ENCODE measurements at places on chromosomes 5 and 9.

GRCh38 chr5:145944328-145944727 lies 8.0 kb downstream of the SH3RF2 start:
- no peak for DNase-seq

GRCh38 chr5:39459071-39459470 lies 34.3 kb upstream of the DAB2 start:
- DNase-seq = no peak

- DNase-seq = peak; percentile 92
Observed at GRCh38 chr5:177403792-177404640, 3.6 kb upstream of the PFN3 start.

DNA sequence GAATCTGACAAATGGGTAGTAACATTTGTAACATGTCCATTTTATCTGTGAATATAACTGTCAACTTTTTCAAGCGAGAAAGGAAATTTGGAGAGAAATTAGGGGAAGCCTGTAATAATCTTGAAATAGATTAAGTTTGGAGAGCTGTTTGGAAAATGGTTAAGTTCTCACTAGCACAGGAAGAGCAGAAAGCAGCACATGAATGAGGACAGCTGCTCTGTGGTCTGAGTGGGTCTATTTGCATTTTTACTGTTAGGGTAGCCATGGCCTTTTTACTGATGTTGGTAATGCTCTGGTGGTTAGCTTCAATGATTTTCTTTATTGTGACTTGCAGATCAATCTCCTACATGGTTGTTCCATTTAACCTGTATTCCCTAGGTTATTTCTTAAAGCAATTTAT lies 144.5 kb upstream of the GDNF start:
- no peak for DNase-seq

DNA sequence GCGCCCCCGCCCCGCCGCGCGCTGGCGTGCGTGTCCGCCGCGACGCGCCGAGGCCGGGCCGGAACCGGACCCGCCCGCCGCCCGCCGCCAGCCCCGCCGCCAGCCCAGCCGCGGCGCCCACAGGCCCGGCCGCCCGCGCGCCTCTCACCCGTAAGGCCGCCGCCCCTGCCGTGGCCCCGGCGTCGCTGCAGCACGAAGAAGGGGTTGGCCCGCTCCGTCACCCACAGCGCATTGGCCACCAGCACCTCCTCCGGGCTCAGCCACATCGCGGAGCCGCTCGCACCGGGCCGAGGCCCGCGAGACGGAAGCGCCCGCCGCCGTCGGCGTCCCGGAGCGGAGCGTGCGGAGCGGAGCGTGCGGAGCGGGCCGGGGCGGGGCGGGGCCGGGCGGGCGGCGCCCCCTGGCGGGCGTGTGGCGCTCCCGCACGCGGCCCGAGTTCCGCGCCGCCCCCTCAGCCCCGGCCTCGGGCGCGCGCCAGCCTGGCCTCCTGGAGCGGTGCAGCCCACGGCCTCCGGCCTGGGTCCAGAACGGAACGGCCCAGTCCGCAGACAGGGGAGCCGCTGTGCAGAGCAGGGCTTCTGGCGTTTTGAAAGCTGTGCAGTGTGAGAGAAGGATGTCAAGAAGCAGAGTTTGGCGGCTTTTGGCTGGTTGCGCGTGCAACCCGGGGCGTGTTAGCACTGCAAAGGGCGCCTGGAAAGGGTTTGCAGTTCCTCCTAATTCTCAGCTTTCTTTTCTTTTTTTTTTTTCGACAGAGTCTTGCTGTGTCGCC lies at the start of gene TBC1D9B:
TSS of gene TBC1D9B (minus strand) at position 342 of the 769 bp plus-strand sequence. CDS start at position 266, 76 bp downstream.
- peak; percentile 82 for DNase-seq

DNA sequence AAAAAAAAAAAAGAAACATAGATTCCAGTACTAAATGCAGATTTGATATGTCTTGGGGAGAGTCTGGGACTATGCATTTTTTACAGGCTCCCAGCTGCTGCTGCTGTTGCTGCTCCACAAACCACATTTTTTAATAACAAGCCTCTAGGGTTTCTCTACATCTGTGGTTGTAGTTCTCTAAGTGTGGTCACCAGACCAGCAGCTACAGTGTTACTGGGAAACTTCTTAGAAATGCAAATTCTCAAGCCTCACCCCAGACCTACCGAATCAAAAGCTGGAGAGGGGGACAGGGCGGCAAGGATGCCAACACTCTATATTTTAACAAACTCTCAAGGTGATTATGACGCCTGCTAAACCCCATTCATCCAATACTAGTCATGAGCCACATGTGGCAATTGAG lies 293.4 kb upstream of the PTGER4 start:
- DNase-seq = no peak

DNA sequence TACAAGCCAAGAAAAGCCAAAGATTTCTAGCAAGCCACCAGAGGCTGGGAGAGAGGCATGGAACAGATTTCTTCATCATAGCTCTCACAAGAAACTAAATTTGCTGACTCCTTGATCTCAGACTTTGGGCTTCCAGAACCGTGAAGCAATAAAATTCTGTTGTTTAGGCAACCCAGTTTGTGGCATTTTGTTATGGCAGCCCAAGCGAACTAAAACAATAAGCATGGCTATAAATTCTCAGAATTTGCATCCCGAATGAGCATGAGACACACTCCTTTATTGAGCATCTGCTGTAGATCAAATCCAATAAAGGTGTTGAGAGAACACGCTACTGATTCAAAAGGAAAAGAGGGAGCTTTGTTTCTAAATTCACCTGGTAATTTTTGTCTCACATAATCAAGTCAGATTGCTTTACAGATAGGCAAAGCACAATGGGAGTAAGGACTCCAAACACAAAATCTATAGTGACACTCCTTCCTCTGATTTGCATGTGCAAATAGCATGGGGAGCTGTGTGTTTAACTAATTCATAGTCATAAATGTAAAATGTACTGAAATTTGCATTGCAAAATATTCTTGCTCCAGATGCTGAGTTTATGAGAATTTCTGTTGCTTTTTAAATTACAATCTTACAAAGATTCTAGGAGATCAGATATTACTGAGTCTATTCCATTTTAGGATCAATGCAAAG lies 308.7 kb downstream of the MED10 start:
- no peak for DNase-seq

GRCh38 chr5:135266303-135266635 lies 132.8 kb downstream of the MACROH2A1 start:
- DNase-seq = no peak

DNA sequence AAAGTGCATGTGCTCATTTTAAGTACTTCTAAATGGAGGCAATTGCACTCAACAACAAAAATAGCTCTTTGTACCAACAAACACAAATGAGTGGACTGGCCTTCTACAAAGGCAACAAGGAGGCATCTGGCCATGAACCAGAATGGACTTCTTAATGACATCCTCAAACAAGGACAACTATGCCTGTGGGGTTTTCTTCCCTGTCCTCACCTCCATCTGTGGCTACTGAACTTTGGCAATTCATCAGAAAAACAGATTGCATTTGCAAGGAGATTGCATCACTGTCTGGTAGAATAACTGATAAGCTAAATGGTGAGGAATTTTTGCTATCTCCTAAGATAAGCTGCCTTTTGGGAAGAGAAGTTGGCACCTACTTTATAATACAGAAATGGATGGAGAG lies 447.3 kb upstream of the CCNG1 start:
- no peak for DNase-seq

GRCh38 chr9:22022396-22022795 lies 13.3 kb upstream of the CDKN2B start:
- no peak for DNase-seq

DNA sequence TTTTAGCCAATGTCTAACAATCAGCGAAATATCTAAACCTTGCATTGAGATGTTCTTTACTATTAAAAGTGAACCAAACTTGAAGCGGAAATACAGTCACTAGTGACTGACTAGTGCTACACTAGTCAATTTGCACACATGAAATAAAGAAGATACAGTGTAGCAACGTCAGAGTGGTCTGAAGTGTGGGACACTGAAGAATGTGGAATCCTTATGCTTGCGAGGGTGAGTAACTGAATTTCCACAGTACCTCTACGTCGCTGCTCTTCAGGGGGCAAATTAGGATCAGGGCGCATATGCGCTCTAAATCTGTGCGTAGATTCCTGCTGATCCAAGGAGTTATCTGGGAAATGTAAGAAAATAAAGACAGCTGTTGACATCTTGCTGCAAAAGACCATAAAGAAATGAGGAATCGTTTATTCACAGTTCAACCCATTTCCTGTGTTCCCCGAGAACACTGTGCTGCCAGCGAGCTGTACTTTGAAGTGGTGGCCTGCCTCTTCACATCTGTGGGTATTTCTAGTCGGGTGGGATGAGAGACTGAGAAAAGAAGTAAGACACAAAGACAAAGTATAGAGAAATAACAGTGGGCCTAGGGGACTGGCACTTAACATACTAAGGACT lies 39.8 kb upstream of the FLT4 start:
- DNase-seq = no peak

DNA sequence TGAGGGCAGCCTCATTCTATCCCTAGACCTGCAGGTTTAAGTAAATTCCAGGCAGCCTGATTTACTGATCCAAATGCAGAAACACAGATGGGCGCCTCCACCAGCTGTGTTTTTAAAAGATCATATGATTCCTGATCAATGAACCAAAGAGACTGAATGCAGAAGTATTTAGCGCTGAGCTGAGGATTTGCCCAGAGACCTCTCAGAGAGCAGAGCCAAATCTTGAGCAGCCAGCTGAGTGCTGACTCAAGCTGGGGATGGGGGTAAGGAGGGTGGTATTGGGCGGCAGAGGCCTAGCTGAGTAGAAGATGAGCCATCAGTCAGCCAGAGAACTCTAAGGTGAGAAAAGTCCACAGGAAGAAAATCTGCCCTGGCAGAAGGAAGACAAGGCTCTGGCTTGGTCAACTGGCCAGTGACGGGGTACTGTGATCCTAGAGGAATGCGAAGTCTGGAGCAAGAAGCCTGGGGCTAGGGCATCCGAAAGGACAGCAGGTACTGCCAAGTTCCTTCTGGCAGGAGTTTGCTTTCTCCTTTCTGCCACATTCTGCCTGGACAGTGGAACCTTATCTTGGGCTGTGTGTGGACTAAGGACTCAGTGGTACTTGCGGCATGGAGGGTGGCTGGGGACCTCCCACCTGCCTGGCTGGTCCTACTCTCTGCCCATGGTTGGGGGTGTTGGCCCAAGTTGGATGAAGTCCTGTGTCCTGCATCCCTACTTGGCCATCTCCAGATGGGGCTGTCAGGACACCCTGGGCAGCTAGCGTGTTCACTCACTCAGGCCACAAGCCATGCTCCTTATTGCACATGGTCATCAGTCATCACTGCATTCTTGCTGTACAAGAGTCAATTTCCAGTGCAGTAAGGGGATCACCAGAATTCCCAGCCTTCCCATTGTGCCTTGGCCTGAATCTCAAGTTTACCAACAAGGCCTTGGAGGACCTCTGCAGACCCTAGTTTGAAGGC lies 34.5 kb upstream of the CDKN2AIPNL start:
- DNase-seq = no peak

DNA sequence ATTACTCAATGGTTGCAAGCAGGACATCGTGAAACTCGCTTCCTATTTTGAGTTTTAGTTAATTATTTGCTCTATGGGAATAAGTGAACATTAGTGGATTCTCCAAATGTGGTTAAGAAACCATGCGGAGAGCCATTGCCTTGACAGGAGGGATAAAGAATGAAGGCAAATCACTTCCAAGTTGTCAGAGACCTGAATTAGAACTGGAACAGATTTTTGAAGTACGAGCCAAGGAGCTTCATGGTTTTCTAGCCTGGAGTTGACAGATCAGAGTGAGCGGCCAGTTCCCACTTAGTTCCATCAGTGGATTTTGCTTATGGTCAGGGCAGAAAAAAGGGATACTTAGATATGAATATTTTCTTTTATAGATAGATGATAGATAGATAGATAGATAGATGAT lies 171.4 kb upstream of the CDH10 start:
- no peak for DNase-seq

GRCh38 chr5:1345876-1346626 lies 1.2 kb upstream of the CLPTM1L start:
- no peak for DNase-seq

DNA sequence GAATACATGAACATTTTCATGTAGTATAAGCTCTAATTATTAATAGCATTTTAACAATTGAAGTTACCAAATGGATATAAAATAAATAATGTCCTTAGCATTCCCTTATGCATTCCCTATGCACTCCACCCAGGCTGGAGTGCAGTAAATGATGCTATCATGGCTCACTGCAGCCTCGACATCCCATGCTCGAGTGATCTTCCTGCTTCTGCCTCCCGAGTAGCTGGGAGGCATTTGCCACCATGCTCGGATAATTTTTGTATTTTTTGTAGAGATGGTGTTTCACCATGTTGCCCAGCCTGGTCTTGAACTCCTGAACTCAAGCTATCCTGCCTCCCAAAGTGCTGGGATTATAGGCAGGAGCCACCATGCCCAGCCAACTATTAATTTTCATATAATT lies 184.0 kb downstream of the PBX3 start:
- no peak for DNase-seq

- no peak for DNase-seq
Observed at GRCh38 chr5:105218018-105218417, 1655.4 kb upstream of the NUDT12 start.

DNA sequence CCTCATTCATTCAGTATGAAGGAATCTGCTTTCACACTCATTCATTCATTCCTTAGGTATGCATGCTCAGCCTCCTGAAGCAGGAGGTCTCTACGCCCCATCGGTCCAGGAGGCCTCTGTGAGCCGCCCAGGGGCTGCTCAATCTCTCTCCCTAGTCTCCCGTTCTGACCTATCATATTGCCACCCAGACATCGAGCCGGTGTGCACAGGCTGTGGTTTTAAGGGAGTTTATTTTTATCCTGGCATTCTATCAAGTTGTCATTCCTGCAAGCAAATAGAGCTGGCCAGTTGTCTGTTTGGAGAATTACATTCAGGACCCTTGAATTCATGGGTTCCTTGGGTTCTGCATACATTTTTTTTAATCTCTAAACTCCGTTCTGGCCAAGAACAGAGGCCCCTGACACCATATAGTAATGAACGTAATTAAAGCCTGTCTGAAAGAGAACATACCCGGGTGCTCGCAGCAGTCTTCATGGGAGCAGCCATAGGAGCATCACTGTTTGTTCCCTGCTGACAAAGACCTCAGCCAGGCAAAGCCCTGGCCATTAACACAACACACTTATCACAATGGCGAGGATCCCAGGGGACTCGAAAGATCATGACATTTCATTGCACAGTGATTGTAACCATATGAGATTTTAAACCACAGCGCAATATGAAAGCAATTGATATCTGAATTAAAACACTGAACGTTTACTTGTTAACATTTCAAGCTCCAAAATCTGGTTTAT lies 80.9 kb downstream of the ADAMTS16 start:
- no peak for DNase-seq

GRCh38 chr9:93294011-93294410 lies 110.1 kb downstream of the WNK2 start:
- DNase-seq = no peak

- DNase-seq = no peak
Observed at GRCh38 chr9:131616983-131617604, 71.8 kb downstream of the PRRT1B start.

DNA sequence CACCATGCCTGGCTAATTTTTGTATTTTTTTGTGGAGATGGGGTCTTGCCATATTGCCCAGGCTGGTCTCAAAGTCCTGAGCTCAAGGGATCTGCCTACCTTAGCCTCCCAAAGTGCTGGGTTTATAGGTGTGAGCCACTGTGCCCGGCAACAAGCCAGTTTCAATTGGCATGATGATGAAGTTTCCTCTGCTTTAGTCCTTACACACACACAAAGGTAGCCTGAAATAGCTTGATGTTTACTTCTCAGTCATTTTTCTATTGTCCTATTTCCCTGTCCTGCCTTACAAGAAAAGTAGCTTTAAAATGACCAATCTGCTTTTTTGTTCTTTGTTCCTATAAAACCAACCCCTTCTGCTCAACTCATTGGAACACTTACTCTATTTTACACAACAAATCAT lies 33.6 kb downstream of the PDE6A start:
- DNase-seq = peak; percentile 33

- no peak for DNase-seq
Observed at GRCh38 chr5:2626572-2626971, 124.9 kb downstream of the IRX2 start.
